ENCODE measurements at places on chromosomes 7 and 10.
A peak's percentile ranks its signal among the peaks of the same experiment; 100 is the strongest.

DNA sequence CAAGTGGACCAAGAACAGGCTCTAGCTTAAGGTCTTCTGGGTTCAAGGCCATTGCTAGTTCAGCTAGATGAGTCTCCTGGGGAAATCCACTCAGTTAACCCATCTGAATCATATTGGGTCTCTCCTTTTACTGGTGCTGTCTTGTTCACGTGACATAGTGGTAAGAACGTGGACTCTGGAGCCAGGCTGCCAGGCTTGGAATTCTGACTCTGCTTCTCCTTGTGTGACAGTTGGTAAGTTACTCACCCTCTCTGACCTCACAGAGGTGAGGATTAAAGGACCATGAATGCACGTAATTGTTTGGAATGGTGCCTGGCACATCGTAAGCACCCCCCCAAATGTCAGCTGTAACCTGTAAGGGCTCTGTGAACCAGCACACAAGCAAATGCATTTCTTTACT, 9.7 kb upstream of the CALU start:
- DNase-seq, result no peak

DNA sequence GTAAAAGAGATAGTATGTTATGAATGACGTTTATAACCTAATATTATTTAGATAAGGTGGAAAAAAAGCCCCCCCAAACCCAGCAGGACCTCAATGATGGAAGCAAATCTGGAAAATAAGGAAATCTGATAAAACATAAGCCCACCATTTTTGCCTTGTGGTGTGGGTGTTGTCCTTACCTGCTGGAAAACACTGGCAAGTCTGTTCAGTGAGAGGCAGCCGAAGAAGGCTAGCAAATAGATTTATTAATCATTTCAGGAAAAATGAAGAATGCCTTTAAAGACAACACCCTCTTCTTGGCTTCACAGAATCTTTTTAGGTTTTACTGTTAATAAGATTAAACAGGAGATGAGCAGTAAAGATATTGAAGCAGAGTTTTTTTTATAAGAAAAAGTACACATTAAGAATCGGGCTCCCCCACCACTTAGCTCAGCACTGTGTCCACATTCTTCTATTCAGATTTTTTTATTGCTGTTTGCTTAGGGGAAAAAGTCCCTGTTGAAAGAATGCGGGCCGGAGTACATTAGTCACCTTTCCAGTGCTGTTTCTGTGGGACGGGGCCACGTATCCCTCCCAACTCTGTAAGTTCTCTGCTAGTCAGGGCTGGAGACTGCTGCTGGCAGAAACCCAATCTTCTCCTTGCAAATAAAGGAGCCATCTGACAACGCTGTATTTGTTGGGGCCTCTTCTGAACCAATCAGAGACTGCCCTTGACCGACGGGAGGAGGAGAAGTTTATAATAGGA, 104.1 kb downstream of the EVX1 start:
- DNase-seq, result no peak

- no peak for DNase-seq
These were observed 67.8 kb downstream of the TBX20 start for GRCh38 chr7:35185908-35186731.

DNA sequence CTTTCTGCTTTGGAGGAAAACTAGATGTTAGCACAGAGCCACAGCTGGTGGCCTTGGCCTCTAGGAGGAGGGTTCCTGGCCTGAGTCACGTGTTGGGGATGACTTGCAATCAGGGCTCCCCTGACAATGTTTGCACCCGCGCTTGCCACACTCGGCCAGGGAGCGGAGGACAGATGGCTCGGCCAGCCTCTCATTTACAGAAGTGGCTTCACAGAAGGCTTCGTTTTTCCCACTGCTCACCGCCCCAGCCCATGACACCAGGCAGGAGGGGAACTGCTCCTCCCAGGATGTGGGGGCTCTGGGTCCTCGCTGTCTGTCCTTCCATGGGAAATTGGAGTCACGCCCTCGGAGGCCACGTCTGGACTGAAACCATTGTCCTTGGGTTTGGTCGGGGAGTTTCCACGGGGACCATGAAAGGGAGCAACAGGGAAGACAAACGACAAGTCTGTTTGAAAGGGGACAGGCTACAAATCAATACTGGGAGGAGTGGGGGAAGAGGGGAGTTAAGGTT, 49.6 kb upstream of the UBE3C start:
- DNase-seq, result no peak

GRCh38 chr10:988667-989545, 672 bp downstream of the GTPBP4 start:
- no peak for DNase-seq

DNA sequence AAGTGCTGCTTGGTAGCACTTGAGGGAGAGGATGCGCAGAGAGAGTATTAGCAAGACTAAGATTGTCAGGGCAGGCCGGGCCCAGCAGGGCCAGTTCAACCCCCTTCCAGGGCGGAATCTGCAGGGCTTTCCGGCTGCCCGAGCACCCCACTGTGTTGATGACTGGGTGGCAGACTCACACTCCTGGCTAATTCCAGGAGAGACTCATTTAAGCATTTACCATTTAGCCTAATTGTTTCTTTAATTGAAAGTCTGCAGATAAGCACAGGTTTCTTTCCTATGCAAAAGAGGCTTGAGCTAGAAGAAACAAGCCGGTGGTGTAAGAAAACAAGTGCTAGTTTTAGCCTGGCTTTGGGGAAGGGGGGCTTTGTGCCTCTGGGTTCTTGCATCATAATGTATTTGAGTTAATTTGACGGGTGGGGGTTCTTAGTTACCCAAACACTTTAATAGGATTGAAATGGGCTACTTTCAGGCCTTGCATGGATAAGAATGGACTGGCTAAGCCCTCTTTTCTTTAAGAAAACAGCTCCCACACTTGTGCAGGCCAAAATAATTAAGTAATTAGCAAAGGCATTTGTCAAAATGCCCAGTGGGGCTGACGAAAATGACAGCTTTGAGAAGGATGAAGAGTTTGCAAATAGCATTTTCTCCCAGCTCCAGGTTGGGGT, 201.3 kb downstream of the MYOF start:
- DNase-seq, result no peak

GRCh38 chr7:157490465-157490912, 153.7 kb downstream of the DNAJB6 start:
- no peak for DNase-seq

DNA sequence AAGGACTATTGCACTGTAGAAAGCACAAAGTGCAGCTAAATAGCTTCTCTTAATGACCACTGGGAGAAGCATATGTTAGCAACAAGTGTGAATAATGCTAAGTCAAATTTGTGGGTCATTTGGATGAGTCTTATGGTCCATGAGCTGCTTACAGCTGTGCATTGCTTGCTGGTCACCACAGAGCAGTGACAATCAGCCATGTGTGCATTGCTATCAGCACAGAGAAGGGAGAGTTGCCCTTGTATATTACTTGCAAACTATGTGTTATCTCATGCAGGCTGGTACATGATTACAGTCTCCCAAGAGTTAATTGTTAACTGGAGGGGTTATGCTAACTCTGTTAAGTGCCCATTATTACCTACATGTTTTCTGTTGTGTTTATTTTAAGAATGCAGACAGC, 25.7 kb downstream of the MRPS33 start:
- DNase-seq, result no peak

GRCh38 chr7:104956753-104957450, 57.1 kb upstream of the KMT2E start:
- no peak for DNase-seq

DNA sequence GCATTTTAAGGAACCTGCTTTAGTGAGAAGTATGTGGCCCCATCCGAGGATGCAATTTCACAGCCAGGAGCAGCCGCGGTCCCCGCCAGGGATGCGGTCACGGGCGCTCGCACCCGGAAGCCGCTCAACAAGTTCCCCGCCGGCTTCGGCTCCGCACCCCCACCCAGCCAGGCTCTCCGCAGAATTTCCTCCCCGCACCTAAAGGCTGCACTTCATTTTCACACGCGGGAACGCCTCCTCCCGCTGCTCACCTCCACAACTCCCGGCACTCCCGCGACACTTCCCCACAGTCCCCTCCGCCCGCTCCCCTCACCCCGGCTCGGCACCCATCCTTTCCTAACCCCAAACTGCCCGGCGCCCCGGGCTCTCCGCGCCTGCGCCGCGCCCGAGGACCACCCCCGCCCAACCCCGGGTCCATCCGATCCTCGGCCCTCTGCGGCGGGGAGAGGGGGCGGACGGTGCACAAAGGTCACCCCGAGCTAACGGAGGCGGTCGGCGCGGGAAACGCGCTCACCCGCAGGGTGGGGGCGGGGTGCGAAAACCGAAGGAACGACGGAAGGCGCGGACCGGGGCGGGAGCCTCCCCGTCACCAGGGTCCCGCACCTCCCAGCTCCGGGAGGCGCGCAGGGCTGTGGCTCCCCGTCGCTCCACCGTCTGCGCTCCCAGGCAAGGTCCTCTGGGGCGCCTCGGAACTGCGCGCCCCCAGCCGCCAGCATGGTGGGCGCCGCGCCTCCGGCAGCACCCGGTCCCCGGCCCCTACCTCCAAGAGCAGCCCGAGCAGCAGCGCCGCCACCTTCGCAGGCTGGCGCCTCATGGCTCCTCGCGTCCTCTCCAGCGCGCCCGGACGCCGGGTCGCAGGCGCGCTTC, 558 bp downstream of the VOPP1 start:
- DNase-seq, result peak; percentile 24

GRCh38 chr10:46541017-46541661, 15.3 kb downstream of the GPRIN2 start:
- no peak for DNase-seq

- DNase-seq, result no peak
These were observed 400.5 kb downstream of the IPMK start for GRCh38 chr10:57867241-57867640.

DNA sequence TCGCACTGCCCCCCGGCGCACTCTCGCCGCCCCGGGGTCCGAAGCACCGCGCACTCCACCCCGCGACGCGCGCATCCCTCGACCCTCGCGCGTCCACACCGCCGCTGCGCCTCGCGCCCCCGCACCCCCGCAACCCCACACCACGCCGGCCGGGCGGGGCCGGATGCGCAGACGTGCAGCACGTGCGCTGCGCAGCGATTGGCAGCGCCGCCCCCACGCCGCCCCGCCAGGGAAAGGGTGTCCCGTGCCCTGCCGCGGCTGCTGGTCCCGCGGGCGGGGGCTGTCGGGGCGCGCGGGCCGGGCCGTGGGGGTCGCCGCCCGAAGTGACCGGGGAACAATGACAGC, 53.7 kb upstream of the KDM7A start:
- DNase-seq, result peak; percentile 61

GRCh38 chr7:141874787-141875186, 33.5 kb upstream of the PRSS37 start:
- DNase-seq, result no peak

GRCh38 chr10:108412323-108412722, 1247.8 kb upstream of the SORCS1 start:
- no peak for DNase-seq

DNA sequence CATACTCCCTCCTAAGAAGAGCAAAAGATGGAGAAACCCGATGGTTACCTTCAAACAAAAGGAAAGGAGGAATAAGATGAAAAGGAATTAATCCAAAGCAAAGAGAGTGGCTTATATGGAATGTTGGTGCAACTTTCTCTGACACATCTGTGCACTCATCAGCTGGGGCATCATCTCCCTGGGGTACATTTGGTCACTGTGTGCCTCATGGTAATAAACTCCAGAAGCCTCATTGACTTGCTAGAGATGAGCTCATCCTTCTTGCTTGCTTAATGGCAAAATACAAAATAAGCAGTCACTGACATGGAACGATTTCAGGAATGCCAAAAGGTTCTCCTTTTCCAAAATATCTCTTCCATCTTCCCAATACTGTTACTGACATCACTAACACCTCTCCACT, 22.5 kb downstream of the CAV1 start:
- DNase-seq, result no peak
